ENCODE measurements at places on chromosomes 7 and 10.

- DNase-seq: no peak
These were observed 266.4 kb upstream of the TCERG1L start for GRCh38 chr10:131577786-131578471.

- no peak for DNase-seq
These were observed 70.0 kb upstream of the PCBD1 start for GRCh38 chr10:70958396-70958795.

- no peak for DNase-seq
These were observed 29.5 kb upstream of the FBXW4 start for GRCh38 chr10:101724446-101724845.

DNA sequence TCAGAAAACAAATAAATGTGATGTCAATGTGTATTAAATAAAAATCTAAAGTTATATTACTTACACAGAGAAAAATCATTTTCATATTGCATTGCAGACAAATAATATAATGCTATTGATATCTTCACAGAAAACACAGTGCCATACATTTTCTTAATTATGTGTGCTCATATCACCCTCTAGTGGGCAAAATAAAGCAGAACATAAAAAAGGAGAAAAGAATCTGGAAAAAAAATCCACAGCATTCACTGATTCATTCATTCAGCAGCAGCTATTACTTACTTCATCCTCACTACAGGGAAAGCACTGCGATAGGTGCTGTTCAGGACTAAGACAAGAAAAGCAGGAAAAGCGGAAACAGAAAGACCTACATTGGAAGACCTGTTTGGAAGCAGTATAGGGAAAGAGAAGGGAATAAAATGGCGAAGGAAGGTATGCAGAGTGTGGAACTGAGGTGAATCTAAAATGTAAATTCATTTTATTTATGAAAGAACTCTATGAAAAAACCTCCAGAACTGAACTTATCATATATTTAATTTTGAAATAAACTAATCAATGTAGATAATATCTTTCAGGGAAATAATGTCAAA lies 73.2 kb downstream of the POT1 start:
- DNase-seq: peak; percentile 9

GRCh38 chr7:95989301-95989700 lies 216.9 kb downstream of the DYNC1I1 start:
- no peak for DNase-seq

DNA sequence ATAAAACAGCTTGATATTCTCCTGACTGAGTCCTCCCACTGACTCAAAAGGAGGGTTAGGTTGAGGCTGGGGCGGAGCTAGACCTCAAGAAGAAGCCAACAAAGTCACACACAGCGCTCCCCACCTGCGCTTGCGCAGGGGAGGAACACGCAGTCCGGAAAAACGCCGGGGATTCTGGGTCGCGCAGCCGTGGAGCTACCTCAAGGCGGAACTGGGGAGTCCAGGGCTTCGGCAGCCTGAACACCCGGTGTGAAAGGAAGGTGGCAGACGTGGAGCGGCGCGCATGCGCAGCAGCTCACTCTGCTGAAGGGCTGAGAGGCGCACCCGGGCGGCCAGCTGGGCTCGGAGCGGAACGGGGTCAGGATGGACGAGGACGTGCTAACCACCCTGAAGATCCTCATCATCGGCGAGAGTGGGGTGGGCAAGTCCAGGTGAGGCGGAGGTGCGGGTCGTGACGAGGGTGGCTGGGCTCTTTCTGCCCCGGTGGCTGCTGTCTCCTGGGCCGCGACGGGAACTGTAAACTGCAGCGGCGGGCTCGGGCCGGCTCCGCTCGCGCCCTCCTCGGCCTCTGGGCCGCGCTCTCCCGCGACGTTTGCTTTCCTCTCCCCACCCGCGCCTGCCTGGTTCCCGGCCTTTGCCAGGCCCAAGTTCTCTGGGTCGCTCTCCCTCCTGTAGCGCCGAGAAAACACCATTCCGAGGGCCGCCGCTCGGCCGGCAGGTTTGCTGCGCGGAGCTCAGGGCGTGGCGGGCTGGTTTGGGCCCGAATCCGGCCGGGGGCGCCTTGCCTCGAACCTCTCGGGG lies at the start of gene RAB18:
RAB18 (plus strand) TSS at position 298 of the 801 bp plus-strand sequence; CDS start at position 364, 66 bp downstream.
- peak; percentile 98 for DNase-seq

DNA sequence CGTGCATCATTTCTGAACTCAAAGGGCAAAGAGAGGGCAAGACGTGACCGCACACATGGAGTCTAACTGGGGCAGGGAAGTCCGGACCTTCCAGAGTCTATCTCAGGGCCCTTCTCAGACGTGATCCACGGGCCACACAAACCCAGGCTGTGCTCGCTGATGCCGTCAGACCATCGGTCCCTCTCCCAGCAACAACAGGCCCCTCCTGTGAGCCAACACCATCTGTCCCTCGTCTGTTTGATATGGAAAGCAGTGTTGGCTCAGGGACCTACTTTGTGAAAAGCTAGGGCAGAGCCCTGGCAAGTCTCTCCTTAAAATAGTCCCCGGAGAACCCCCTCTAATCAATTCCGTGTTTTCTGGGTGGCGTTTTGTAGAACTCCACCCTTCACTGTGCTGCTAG lies 208.8 kb downstream of the TCERG1L start:
- no peak for DNase-seq

GRCh38 chr10:101624526-101625102 lies 36.5 kb downstream of the DPCD start:
- no peak for DNase-seq

- no peak for DNase-seq
These were observed 46.5 kb upstream of the GLI3 start for GRCh38 chr7:42283553-42283952.

GRCh38 chr10:111246136-111246535 lies 169.3 kb downstream of the ADRA2A start:
- DNase-seq: no peak
